ENCODE measurements at places on chromosomes 7 and 10. TPM values are rescaled to one million over a fixed set of nuclear protein-coding genes. Genes with fewer than 3 reads are reported as not detected.

SLC13A1 gene
- not detected for total RNA-seq

SHH gene
- 1.3 TPM for total RNA-seq

SP8 gene
- not detected for total RNA-seq

ZNF488 gene
- total RNA-seq, result 1.4 TPM

SPAG6 gene
- 0.82 TPM for total RNA-seq

GAD2 gene
- not detected for total RNA-seq

NAT16 gene
- not detected for total RNA-seq

DENND2A gene
- total RNA-seq, result 29.6 TPM
